ENCODE measurements at places on chromosomes 16 and 17.

GRCh38 chr17:12624211-12624610 is 41.5 kb upstream of the MYOCD start:
- DNase-seq, result no peak

GRCh38 chr16:73028263-73028662 is 19.7 kb downstream of the ZFHX3 start:
- no peak for DNase-seq

GRCh38 chr17:63258785-63259184 is 187.3 kb downstream of the CYB561 start:
- DNase-seq, result no peak

GRCh38 chr17:42562388-42563142 is 617 bp downstream of the COASY start:
- DNase-seq, result no peak

GRCh38 chr17:45129940-45130680 is 2.2 kb downstream of the PLCD3 start:
- no peak for DNase-seq

DNA sequence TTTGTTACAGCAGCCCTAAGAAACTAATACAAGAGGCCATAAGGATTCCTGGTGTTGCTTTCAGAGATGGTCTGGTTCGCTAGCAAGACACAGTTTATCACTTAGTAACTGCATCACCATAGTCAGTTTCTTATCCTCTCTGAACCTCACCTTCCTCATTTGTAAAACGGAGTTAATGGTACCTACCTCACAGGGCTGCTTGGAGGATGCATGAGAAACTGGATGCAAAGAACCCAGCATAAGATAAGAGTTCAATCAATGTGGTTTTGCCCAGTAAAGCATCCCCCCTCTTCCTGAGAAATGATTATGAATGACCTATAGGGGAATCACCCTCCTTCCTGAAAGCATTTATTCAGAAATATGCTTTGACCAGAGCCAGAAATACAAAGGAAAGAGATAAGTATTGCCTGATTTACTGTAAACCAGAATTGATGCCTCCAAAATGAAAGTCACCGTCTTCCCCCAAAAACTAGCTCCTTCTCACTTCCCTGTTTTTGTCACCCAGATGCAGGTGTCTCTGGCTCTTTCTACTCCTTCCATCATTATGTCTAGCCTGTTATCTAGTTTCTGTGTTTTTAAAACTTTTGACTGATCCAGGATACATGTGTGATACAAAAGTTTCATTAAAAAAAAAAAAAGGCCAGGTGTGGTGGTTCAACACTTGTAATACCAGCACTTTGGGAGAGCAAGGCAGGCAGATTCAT is 2.8 kb upstream of the TEFM start:
- no peak for DNase-seq

- DNase-seq, result no peak
Measured at GRCh38 chr17:22512506-22512905, 820.2 kb downstream of the KCNJ18 start.

- peak; percentile 20 for DNase-seq
Measured at GRCh38 chr17:6548578-6549330, 7.6 kb downstream of the PITPNM3 start.

GRCh38 chr17:17042384-17042736 is at the start of gene MPRIP:
TSS of gene MPRIP (plus strand) at chr17:17042457. CDS start at chr17:17042849, 392 bp downstream.
- DNase-seq, result no peak

DNA sequence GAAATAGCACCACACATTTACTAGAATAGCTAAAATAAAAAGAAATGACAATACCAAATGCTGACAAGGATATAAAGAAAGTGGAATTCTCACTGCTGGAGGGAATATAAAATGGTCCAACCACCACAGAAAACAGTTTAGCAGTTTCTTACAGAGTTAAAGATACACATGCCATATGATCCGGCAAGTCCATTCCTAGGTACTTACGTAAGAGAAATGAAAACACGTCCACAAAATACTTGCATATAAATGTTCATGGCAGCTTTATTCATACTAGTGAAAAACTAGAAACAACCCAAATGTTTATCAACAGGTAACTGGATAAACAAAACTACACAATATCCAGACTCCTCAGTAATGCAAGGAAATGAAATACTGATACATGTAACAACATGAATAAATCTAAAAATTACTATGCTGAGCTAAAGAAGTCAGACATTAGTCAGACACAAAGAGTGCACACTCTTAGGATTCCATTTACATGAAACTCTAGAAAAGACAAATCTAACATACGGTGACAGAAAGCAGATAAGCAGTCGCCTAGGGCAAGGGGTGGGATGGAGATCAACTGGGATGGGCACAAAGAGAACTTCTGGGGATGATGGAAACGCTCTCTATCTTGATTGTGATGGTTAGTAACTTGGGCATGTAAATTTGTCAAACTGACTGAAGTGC is 76.4 kb downstream of the SMG6 start:
- DNase-seq, result no peak

DNA sequence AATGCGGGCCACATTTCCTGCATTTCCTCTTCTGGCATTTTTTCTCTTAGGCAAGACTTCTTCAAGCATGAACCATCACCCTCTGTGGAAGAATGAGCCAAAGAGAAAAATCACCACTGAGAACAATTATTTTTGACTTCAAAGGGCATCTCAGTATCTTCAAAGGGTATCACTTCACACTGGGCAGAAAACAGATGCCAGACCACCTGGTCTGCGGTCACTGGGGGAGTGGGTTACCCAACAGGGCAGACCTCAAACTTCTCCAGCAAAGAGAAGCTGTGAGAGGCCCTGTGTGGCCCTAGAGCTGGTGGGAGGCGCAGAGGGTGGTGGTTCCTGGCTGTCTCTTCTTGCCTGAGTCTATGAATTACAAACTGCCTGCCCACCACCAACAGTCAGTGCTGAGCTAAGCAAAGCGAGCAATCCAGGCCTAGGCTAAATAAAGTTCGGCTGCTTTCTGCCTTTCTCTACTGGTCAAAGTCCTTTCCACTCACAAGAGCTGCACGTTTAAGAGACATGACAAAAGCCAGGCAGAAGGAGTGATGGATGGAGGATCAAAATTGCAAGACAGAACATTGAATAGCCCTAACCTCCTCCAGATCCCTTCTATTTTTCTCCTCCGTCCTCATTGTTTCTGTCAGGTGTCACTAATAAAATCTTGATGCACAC is 602.7 kb upstream of the CDH5 start:
- no peak for DNase-seq

GRCh38 chr17:28763804-28764266 is 20.0 kb downstream of the TRAF4 start:
- DNase-seq, result peak; percentile 60

DNA sequence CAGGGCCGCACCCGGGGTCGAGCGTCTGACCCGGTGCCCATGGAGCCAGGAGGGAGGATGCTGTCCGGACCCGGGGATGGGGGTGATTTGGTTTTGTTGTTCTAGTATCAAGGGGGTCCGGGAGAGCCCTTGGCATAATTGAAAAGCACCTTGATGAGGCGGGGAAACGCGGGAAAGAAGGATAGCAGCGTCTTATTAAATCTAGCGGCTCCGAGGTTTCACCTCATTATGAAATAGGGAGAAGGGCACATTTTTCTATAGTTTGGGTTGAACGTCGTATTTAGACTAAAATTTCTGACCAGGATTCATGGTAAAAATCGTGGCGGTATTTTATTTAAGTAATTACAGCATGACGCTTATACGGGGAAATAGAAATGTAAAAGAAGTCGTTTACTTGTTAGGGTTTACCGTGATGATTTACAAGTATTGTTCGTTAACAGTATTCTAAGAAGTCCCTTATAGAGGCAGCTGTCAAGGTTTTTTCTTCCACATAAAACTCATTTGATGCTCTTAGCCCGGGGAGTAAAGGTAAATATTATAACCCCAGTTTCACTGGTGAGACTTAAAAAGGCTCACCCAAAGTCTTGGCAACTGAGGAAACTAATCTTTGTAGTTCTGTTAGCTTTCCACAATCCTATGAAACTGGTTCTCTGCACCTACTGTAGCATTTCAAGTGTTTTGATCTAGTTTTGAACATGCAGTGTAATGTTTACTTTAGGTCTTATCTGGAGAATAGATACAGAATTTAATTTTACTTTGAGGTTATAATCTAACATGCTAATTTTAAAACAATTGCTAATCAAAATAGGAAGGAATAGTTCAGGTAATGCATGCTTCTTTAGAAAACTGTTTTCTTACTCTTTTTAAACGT is 756 bp downstream of the LUC7L3 start:
- DNase-seq, result no peak

DNA sequence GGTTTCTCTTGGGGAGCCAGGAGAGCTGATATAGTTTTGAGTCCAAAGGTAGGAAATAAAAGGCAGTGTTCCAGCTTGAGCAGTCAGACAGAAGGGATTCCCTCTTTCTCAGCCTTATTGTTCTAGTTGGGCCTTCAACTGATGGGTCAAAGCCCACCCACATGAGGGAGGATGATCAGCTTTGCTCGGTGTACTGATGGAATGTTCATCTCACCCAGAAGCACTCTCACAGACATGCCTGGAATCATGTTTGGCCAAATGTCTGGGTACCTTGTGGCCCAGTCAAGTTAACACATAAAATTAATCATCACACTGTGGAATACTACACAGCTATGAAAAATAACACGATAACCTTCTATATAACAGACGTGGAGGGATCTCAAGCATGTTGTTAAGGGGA is 23.1 kb upstream of the KCNG4 start:
- DNase-seq, result no peak

DNA sequence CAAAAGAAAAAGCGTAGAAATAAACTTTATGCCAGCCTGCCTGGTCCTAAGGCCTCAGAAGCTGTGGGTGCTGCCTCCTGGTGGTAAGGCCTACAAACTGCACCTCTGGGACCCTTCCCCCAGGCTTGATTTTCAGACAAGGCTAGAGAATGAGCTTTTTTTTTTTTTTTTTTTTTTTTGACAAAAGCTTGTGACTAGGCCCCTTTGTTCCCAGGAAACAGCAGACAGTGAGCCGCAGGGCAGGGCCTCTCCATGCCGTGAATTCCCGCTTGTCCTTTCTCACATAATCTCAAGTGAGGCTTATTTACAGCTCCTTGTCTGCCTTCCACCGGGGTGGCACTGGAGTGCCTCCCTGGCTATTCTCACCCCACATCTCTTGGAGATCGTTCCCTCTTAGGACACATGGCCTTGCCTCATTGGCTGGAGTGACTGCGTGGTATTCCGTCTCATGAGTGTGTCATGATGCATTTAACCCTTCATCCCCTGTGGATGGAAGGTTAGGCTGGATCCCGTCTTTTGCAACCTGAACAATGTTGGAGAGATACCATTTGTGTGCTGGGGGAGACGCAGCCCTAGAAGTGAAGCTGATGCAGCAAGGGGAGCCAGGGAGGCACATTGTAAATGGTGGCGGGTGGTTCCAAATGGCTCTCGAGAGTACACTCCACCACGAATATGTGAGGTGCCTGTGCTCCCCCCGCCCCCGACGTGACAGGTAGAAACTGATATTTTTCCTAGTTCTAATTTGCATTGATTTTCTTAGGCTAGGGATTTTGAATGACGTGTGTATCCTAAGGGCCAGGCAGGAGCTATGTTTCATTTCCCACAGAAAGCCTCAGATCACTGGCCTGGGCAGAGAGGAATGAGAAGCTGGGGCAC is 49.6 kb downstream of the USP22 start:
- peak; percentile 55 for DNase-seq

GRCh38 chr17:21373036-21373435 is 3.1 kb upstream of the KCNJ12 start:
- no peak for DNase-seq

DNA sequence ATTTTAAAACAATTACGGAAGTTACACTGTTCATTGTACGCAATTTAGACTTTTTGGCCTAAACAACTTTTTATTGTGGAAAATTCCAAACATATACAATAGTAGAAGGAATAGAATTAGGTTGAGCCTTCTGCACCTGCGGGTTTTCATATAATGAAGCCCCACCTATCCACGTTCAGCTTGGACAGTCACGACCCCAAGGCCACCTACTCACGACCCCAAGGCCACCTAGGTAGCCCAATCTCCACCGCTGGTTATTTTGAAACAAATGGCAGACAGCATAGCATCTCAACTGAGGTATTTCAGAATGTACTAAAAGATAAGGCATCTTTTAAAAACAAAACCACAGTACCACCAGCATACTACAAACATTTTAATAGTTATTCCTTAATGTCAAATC is 631 bp downstream of the NLRC5 start:
- DNase-seq, result no peak

DNA sequence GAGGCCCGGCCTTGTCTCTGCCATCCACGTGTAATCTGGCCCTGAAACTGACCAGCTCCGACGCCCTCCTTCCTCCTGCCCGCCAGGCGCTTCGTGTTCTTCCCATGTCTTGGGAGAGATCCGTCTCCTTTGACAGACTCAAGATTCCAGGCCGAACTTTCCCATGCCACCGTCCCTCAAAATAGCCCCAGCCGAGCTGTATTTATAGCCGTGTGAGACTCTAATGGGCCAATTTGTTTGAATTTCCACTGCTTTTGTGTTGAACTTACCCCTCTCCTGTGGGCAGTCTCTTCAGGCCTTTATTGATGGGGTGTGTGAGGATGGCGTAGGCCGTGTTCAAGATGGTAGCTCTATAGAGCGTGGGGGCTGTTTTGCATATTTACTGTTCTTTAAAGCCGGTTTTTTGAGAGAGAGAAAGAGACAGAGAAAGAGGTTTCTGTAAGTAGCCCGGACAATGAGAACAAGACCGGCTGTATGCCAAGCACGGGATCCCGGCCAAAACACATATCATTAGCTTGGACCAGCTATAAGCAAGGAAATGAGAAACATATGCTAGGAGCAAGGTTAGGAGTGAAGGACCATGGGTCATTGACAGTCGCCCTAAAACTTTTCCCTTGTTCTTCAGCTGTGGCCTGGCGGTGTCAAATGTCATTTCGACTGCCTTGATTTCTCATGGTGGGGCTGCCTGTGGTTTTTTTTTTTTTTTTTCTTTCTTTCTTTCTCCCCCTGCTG is 124.5 kb upstream of the ZFHX3 start:
- no peak for DNase-seq

GRCh38 chr17:79325709-79326430 is 251.2 kb downstream of the ENGASE start:
- DNase-seq, result no peak

GRCh38 chr17:15409721-15410250 is 57.6 kb downstream of the CDRT4 start:
- no peak for DNase-seq

DNA sequence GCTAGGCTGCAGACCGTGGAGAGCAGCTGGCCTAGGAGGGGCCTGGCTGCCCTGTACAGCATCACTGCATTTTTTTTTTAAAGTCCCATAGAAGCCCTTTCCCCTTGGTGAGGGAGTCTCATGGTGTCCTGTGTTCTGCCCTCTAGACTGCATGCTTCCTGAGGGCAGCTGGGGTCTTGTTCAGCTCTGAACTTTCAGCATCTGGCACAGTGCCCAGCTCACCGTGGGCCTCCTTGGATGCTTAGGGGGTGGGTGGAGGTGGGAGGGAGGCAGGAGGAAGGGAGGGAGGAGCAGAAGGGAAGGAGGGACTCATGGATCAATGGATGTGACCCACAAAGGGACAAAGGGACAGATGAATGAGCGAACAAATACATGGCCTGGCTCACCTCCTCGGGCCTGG is 63.4 kb upstream of the TMEM97 start:
- DNase-seq, result no peak

Measured in activated T-helper 2 cell treated with anti-CD3 and anti-CD28 coated beads, Interferon-gamma antibody, Interleukin-2, Interleukin-4, amounts not matched to agents 10 μg/mL and 5 μg/mL and 100 μg/mL, durations not matched to agents 14 hours and 24 hours and 36 hours (primary cell).